Bronchial epithelial cell (primary cell): ENCODE measurements at places on chromosomes 13 and 19. TPM values are rescaled to one million over a fixed set of nuclear protein-coding genes. Genes with fewer than 3 reads are reported as not detected.

- peak; percentile 12 for DNase-seq
Observed at GRCh38 chr13:34776390-34776981, 165.6 kb upstream of the NBEA start.

DNA sequence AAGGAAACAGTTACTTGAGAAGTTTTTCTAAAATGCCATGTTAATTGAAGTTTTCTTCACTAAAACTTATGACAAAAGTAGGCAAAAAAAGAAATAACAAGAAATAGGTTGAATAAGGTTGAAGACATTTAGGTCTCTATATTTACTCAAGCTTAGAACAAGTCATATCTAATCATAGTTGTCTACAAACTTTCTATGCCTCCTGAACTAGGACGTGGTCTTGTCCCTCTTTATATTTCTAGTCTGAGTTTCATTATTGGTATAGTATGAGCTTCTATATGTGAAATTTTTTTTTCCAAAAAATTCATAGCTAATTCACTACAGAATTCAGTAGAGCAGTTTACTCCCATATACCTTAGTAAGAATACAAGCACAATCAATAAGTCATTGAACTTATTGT lies 836.4 kb downstream of the SLITRK6 start:
- no peak for DNase-seq

GRCh38 chr13:94280349-94280748 lies 199.1 kb downstream of the DCT start:
- no peak for DNase-seq

GRCh38 chr19:43446746-43447489 lies 18.5 kb downstream of the LYPD3 start:
- DNase-seq = peak; percentile 64

GRCh38 chr19:37342753-37343152 lies 28.1 kb upstream of the ZNF527 start:
- no peak for DNase-seq

DNA sequence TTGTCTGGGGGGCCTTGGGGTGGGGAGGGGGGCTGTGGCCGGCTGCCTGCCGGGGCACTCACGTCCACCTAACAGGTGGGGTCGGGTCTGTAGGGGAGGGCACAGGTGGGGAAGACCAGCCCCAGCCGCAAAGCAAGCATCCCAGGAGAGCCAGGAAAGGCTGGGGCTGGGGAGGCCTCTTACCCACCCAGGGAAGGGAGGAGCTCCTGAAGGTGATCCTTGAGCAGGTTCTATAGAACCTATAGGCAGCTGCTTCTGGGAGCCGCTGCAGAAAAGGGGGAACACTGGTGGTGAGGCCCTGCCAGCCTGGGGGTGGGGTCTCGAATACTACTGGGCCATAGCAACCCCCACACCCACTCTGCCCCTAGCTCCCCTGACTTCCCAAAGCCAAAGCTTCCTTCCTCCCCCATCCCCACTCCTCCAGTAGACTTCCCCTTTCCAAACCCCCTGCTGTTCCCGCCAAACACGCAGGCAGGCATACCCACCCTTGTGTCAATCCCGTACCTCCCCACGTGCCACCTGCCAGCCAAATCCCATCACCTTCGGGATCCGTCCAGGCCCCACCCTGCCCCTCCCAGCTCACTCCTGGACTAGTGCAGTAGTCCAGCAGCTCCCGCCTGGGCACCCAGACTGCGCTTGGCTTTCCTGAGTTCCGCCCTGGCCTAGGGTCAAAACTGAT lies 5.6 kb downstream of the KLF16 start:
- DNase-seq = no peak

IGFL2 gene
- total RNA-seq = 2.4 TPM in 1 of 2 replicates, not detected in the other

GRCh38 chr13:98262292-98262691 lies 85.2 kb upstream of the RNF113B start:
- DNase-seq = no peak

DNA sequence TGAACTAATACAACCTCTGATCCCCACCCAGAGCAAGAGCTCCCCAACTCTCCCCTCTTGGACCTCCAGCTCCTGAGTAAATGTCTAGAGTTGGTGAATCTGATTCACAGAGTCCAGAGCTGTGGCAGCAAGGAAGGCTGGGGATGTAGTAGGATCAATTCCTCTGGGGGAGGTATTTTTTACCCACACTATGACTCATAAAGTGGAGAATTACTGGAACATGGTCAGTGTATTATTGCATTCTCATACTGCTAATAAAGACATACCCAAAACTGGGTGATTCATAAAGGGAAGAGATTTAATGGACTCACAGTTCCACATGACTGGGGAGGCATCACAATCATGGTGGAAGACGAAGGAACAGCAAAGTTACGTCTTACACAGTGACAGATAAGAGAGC lies 496.7 kb downstream of the EFNB2 start:
- peak; percentile 93 for DNase-seq

GRCh38 chr13:34409496-34410182 lies 532.4 kb upstream of the NBEA start:
- no peak for DNase-seq

OR7D2 gene
- not detected in 2 replicates for total RNA-seq

ZNF433 gene
- 5.5 and 8.8 TPM in 2 replicates for total RNA-seq
